Activated naive CD4-positive, alpha-beta T cell (primary cell): ENCODE measurements at places on chromosomes 3 and 15.

GRCh38 chr15:48423896-48424475 is 92.8 kb downstream of the DUT start:
- DNase-seq: no peak

DNA sequence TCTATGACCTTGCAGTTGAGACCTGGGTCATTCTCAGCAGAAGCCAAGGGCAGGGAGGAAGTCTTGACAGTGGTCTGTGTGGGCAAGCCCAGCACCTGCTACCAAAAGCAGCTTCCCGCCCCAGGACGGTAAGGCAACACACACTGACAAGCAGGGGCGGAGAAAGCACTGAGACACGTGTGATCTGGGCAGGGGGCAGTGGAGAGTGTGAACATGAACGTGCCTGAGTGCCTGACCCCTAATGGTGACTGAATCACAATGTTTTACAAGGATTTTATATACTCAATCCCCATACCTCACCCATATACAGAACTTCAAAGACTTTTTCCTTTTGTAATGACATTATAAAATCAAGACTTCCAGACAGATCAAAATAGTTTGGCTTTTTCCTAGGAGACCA is 35.2 kb downstream of the ANP32A start:
- DNase-seq: no peak

DNA sequence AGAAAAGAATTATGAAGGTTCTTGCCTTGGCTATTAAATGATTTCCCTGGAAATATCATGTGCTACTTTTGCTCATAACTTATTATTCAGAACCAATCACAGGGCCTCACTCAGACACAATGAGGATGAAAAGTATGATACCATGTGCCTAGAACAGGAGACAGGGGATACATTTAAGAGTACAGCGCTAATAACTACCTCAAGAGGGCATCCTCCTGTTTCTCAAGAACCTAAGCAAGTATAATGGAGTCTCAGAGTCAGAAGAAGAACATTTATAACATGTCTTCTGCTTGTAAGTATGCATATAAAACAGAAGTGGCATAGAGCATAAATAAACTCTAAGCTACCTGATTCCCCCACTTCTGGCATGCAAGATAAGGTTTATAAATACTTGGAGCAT is 125.4 kb upstream of the MME start:
- DNase-seq: no peak

DNA sequence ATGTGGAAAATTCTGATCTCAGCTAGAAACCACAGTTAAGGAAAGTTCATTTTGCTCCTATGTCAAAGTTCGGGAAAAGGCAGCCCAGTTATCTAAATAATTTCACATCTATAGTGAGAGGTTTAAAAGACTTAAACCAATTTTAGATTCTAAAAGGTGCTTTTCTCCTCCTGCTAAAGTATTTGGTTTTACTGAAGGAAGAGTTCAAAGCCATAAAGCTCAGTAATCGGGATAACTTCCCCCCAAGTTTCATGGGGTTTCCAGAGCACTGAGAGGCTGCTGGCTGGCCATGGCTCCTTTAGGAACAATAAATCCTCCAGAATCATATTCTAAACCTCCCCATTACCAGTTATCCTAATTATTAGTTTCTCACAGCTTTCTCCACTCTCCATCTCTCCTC is 38.2 kb downstream of the ZIC4 start:
- DNase-seq: no peak

DNA sequence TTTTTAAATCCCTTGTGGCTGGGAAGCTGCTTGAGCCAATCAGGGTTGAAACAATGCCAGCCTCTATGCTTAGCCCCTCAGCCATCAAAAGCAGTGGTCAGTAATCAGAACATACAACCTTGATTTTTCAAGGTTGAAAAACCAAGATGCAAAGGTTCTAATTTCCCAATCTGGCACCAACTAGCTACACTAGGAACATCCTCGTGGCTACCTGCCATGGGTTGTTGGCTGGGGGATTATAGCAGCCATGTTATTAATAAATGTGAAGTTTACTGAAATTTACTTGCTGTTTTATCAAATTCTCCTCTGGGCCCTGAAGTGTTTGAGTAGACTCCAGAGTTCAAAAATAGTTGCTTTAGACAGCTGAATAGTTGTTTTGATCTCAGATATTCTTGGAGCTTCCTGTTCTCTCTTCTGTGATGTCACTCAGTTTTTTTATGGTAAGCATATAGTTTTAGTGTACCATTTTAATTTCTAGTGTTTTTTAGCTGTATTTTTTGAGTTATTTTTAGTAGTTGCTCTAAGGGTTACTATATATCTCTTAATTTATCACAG is 31.9 kb downstream of the PCCB start:
- no peak for DNase-seq

DNA sequence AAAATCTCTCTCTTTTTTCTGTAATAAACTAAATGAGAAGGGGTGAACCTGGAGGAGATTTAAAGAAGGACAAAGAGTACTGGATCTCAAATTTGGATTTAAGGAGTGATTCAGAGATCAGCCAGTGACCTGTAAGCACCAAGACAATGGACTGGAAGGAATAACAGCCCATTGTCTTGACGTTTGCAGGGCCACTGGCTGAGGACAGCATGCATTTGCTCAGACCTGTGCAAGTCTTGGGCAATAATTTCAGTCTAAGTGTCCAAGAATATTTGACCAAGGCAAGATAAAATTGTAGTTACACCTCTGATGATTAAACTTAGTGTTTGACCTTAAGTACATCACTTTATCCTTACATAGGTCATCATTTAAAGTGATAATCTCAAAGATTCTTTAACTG is 55.8 kb upstream of the OSTN start:
- no peak for DNase-seq

GRCh38 chr3:81393251-81393650 is 368.2 kb downstream of the GBE1 start:
- no peak for DNase-seq

- DNase-seq: no peak
These were observed 210.0 kb downstream of the MAGI1 start for GRCh38 chr3:65828706-65829105.

DNA sequence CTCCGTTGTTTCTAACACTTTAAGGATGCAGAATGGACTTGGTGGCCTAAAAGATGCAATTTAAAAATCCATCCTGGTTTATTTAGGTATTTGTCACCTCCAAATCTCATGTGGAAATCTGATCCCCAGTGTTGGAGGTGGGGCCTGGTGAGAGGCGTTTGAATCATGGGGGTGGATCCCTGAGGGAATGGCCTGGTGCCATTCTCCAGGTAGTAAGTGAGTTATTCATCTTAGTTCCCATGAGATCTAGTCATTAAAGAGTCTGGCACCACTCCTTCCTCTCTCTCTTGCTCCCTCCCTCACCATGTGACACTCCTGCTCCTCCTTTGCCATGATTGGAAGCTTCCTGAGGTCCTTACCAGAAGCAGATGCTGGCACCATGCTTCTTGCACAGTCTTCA is 339.1 kb downstream of the NTRK3 start:
- DNase-seq: no peak

- DNase-seq: no peak
These were observed 806.6 kb downstream of the SQOR start for GRCh38 chr15:46441294-46442062.

DNA sequence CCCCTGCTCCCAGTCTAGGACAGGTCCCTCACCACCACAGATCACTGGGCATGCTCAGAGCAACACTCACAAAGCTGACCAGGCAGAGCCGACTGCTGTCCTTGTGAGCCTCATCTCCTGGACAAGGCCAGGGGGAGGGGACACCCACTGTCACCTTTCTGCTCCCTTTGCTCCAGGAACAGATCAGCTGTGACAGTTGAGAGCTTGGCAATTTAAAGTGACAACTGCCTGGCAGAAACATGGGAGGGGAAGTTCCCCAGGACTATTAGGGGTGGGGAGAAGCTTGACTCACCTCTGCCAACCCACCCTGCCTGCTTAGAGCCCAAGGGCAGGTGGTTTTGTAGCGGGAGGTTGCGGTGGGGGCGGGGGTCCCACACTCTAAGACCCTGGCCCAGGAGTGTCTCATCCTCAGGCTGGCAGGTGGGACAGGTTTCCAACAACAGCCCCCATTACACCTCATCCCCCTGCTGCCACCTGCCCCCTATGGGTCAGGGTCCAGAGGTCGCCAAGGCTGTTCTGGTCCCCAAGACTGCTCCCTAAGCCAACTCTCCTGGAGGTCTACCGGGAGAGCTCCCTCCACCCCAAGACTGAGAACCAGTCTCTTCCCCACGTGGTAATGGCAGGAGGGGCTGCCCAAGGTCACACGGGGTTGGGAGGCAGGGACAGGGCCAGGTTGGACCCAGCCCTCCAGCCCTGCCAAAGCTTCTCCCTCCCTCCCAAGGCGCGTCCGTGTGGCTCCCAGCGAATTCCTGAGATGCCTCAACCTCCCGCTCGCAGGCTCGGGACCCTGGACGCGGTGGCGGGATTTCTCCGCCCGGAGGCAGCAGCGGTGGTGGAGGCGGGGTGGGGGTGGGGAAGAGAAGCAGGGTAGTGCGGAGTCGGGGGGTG is 80.4 kb downstream of the IQSEC1 start:
- no peak for DNase-seq

DNA sequence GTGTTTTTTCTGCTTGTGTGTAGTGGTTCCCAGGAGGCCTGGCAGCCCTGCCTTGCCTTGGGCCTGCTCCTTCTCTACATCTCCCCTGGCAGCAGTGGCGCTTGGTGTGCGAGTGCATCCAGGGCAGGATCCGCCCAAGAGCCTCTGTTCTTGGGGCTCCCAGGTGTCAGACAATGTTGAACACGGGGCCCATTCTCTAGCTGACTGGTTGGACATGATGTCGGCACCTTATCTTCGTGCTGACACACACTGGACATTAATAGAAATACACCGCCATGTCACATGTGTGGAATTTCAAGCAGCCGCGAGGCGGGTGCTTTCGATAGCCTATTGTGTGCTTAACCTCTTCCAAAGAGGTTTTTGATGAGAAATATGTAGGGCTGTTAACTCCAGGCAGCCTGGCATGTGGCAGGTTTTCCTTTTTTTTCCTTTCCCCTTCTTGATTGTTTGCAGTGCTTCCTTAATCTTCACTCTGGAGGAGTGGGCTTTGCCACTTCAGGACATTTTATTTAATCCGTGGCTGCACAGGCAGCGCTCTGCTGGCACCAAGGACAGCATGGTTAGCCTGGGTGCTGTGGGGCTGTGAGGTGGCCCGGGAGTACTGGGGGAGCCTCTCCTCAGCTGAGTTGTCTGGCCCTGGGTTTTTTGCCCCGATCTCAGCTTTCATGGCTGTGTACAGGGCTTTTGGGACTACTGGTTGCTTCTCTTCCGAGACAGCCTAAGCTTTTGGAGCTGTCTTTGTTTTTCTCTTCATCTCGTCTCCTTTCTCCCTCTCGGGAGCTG is 42.5 kb downstream of the CHCHD6 start:
- no peak for DNase-seq

DNA sequence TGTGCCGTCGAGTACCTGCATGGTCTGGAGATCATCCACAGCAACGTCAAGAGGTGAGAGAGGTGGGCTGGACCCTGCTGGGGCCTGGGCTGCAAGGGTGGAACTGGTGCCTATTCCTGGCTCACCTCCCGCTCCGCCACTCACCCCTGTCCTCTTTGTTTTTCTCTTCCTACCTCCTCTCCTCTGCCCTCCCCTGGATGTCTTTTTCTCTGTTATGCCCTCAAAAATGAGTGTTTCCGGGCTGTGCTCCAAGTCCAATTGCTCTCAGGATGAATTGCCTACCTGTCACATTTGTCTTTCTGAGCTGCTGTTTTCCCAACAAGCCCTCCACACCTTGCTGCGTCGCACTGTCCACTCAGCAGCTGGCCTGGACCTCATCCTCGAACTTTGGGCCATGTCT is 28.5 kb upstream of the TATDN2 start:
- no peak for DNase-seq

DNA sequence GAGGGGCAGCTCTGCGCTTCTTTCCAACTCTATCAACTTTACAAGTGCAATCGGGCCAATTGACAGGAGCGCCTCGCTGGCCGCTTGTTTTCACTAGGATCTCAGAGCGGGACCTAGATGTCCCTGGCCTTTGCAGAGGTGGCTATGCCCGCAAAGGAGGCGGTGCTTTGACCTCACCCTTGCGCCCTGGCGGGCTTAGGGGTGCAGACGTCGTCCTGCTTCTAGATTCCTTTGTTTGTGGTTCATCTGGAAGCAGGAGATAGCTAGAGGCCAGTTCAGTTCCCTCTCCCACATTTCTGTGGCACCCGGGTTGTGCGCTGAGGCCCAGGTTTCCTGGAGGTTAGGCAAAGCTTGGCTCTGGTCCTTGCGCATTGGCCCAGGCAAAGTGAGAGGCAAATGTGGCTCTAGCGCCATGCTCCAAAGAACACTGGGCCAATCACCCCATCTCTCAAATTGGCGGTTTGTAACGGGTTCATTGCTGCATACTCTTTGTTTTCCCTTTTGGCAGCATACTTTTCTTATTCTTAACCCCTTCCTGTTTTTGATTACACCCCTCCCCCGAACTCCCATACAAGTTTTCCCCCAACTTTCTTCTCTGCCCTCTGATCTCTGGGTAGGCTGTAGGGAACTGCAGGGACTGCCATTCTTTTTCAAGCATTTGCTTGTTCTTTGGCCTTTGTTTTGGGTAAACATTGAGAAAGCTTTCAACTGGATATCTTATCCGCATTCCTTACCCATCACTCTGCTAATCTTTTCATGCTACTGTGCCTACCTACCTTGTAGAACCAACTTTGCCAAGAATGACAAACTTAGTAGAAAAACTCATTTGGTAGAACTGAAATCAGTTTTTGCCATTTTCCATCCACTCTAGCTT is 1.4 kb downstream of the PPM1L start:
- no peak for DNase-seq

- DNase-seq: no peak
These were observed 111.5 kb downstream of the PDZRN3 start for GRCh38 chr3:73513260-73513659.

GRCh38 chr15:96500508-96500907 is 170.0 kb downstream of the NR2F2 start:
- DNase-seq: no peak

DNA sequence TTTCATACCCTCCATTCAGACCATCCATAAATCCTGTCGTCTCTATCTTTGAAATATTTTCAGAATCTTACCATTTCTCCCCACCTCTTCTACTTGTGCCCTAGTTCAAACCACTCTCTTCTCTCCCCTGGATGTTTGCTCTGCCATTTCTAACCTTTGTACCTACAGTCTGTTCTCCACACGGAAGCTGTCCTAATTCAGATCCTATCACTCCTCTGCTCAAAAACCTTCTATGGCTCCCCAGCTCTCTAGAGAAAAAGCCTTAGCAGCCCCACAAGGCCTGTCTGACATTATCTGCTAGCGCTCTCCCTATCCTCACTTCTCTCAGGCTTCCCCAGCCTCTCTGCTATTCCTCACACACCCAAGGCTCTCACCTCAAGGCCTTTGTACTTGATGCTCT is 4.5 kb upstream of the SEMA5B start:
- no peak for DNase-seq
